ENCODE measurements at places on chromosomes 7 and 10. TPM values are rescaled to one million over a fixed set of nuclear protein-coding genes. Genes with fewer than 3 reads are reported as not detected.

- DNase-seq: no peak
Measured at GRCh38 chr10:94223702-94224370, 138.9 kb downstream of the NOC3L start.

GRCh38 chr10:14880229-14880628 lies 1.6 kb downstream of the SUV39H2 start:
- no peak for DNase-seq

ITIH5 gene
- not detected for total RNA-seq

- DNase-seq: no peak
Measured at GRCh38 chr10:72540193-72540807, 85.6 kb downstream of the MICU1 start.

DNA sequence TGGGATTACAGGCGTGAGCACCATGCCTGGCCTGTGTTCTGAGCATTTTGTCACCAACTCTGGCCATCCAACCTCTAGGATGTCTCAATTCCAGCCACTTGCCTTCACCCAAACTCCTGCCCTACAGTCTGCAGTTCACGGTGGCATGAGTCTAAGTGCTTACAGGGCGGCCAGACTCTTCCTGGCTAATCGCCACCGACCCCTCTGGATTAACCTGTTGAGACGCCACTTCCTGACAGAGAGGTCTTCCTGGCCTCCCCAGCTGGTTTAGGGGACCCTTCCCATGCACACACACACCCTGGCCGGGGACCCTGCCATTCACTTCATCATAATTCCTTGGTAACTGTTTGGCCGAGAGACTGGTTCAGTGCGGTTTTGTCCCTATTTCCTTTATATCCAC lies 211.5 kb upstream of the SH2B2 start:
- DNase-seq: no peak

GRCh38 chr7:30702200-30702599 lies 19.9 kb upstream of the CRHR2 start:
- DNase-seq: no peak

DNA sequence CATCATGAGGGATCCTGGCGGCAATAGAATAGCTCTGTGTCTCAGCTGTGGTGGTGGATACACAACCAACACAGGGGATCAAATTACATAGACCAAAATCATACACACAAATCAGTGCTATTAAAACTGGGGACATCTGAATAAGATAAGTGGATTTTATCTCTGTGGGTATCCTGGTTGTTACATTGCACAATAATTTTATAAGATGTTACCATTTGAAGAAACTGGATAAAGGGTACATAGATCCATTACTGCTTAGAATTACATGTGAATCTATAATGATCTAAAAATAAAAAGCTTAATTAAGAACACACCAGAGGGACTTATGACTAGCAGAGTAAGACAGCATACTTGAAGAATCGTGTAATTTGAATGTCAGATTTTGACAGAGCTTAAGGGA lies 8.2 kb upstream of the FAM3C start:
- no peak for DNase-seq

ANKRD30A gene
- not detected for total RNA-seq

PHKG1 gene
- total RNA-seq: 4.1 TPM

- no peak for DNase-seq
Measured at GRCh38 chr7:1632916-1633785, 36.9 kb upstream of the ELFN1 start.

DNA sequence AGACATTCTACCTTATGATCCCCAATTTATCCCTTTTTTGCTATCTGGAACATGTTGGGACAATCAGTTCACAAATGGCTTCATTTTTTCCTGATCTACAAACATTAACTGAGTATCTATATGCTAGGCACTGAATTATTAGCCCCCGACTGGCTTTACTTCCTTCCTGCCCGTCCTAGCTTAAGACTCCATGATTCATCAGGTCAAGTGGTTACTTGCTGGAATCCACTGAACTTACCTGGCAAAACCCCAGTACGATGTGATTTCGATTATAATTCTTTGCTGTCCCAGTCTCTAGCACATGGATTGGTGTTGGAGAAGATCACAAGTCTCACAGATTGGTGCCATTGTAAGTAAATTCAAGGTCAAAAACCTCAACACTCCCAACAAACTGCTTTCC lies 77.1 kb downstream of the ORC5 start:
- DNase-seq: no peak

GRCh38 chr7:44486693-44487092 lies 3.8 kb downstream of the NUDCD3 start:
- DNase-seq: no peak

DNA sequence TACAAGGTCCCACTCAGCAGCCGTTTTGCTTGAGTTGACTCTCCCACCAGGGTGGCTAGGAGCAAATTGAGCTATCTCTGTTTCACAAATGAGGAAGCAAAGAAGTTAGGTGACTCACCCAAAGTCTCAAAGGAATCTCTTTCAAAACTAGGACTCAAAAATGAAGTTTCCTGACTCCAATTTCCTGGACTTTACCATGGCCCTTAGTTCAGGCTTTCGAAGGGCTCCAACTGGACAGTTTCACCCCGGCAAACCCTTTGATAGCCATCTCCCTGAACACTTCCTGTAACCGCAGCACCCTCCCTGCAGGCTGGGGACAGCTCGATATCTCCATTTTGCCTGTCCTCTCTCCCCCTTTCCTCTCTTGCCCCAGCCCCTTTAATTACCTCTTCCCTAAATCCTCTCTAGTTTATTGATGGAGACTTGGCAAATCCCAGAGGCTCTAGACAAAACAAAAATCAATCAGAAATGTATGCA lies 4.7 kb upstream of the AFAP1L2 start:
- DNase-seq: no peak

- no peak for DNase-seq
Measured at GRCh38 chr10:123888751-123889150, 2.9 kb downstream of the CPXM2 start.

HOXA6 gene
- total RNA-seq: not detected

- no peak for DNase-seq
Measured at GRCh38 chr7:128155100-128155740, 85.9 kb upstream of the LEP start.

DNA sequence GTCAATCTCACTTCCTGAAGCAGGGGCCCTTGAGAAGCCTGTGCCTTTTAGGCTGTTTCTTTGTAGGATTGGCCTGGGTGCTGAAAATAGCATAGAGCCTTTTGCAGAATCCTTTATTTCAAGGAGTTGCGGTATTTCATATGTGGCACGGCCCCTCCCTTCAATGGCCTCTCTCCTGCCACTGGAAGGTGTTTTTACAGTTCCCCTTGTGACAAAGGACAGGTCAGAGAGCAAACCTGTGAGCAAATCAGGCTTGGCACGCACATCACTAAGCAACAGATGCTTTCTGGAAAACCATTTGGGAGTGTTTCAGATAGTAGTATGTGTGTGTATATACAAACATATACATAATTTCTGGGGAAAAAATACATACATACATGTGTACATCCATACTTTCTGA lies 388.6 kb upstream of the C7orf33 start:
- no peak for DNase-seq

FAM170B gene
- not detected for total RNA-seq

GRCh38 chr7:94040254-94040653 lies 36.1 kb upstream of the BET1 start:
- no peak for DNase-seq

- DNase-seq: no peak
Measured at GRCh38 chr10:11430421-11431215, 180.8 kb downstream of the USP6NL start.

SLC39A12 gene
- not detected for total RNA-seq

GRCh38 chr10:62183442-62183841 lies 85.2 kb downstream of the RTKN2 start:
- DNase-seq: peak; percentile 85

GRCh38 chr7:98777051-98777450 lies 92.8 kb downstream of the TMEM130 start:
- DNase-seq: no peak

DNA sequence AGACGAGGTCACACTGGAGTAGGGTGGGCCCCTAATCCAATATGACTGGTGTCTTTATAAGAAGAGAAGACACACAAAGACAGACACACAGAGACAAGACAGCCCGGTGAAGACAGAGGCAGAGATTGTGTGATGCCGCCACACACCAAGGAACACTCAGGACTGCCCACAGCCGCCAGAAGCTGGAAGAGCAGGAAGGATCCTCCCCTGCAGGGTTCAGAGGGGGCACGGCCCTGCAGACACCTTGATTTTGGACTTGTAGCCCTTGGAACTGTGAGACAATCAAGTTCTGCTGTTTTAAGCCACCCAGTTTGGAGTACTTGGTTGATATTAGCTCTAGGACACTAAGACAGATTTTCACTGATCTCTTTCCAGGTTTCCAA lies 72.1 kb upstream of the NANOS1 start:
- DNase-seq: no peak

VENTX gene
- total RNA-seq: not detected

DNA sequence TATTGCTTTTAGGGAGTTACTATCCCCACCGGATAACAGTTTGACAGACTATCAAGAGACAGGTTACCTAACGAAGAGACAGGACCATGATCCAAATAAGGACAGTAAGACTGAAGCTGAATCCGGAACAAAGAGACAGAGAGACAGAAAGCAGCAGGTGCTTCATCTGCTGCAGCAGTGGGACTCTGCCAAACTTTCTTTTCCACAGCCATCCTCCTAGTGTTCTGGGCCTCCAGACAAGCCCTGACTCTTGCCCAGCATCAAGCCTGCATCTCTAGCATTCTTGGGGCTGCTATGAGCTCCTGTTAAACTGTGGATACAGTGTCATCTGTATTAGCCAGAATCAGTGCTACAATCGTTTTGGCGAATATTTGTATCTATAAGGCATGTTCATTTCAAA lies 761.7 kb downstream of the GRID1 start:
- no peak for DNase-seq

DNA sequence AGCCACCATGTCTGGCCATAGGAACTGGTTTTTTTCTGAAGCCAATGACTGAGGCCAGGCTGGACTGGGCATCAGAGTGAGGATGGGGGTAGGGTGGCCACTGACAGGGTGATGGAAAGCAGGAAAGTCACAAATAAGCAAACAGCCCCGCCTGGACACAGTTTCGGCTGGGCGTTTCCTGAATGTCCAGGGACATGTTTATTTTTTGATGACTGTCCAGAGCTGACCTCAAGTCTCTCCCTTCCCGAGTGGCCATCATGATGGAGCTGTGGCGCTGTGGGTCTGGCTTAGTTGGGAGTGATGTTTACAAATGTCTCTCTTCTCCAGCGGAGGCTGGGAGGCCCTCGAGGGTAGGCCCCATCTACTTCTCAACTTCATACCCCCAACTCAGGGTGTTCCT lies 37.1 kb upstream of the COMTD1 start:
- DNase-seq: no peak

- DNase-seq: no peak
Measured at GRCh38 chr10:62764011-62764410, 40.5 kb upstream of the ADO start.

- no peak for DNase-seq
Measured at GRCh38 chr10:123549761-123550454, 116.2 kb upstream of the GPR26 start.

CPED1 gene
- total RNA-seq: 0.40 TPM

DNA sequence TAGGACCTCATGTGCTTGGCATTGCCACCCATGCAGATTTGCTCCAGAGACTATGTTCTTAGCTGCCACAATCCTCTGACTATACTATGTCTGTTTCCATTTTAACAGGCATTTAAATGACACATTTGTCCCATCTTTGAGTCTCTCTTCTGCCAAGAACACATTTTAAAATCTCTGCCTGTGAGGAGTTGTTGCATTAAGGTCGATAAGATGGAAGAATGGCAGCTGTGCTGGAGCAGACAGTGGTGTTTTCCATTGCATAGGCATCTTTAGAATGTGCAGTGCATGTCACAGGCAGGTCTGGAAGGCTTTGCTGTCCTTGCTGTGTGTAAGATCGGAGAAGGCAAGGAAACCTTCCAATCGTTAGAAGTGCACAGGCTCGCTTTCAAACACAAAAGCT lies 70.9 kb upstream of the CELF2 start:
- no peak for DNase-seq

DNA sequence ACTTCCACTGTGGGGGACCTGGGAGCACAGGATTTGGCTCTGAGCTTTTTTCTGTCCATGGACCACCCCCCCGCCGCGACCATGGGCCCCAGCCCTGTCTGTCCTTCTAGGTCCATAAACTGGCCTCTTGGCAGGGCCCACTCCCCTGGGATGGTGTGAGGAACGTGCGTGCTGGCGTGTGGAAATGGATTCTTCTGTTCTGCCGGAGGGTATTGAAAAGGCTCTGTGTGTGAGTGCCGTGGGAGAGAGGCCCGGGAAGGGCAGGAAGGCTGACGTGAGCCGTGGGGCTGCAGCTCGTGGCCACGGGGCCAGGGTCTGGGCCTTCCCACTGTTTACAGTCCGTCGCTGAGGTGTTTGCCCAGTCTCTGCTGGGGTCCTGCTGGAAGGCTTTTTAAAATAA lies 123.7 kb downstream of the GRK5 start:
- DNase-seq: no peak

DNA sequence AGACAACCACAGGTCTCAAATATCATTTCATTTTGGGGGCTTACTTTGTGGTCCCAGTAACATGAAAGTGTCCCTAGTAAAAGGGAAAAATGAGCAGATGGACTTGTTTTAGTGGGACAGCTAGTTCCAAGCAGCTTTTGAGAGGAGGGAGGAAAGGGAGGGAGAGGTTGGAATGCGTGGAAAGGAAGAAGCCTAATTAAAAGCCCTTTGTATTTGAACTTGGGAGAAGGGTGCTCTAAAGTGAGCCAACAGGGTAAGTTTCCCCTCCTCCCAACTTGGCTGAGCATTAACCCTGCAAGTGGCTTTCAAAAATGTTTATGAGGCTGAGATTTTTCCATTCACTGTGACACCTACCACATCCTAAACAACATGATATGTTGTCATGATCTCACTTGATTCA lies 38.8 kb upstream of the LYZL1 start:
- DNase-seq: no peak

SPDYE3 gene
- total RNA-seq: not detected

GRCh38 chr10:100006243-100006886 lies 3.4 kb downstream of the DNMBP start:
- no peak for DNase-seq

- no peak for DNase-seq
Measured at GRCh38 chr10:61784354-61785133, 117.0 kb upstream of the ARID5B start.

DOCK1 gene
- 0.11 TPM for total RNA-seq

DNA sequence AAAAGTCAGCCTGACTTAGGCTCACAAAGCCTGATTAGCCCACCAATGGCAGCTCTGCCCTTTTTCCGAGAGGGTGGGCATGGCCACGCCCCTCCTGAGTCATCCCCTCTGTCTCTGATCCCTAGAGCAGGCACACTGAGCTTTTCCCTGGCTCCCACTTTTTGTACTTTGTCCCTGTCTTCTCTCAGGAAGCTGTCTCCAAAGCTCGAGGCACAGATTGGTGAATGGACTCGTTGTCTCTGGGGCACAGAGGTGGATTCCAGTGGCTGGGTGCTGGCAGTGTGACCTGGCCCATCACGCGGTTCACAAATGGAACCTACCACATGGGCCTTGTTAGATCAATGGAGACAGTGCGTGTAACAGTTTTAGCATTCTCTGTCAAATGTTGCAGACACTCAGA lies 313.5 kb downstream of the WDR37 start:
- no peak for DNase-seq
